ENCODE measurements at places on chromosomes 2 and 18. TPM values are rescaled to one million over a fixed set of nuclear protein-coding genes. Genes with fewer than 3 reads are reported as not detected.

Gene SLC9A4
- 0.06 TPM for total RNA-seq

Gene FOXI3
- total RNA-seq = not detected

Gene TUBB8B
- total RNA-seq = not detected

Gene AQP12B
- total RNA-seq = not detected

Gene C18orf54
- total RNA-seq = 8.0 TPM

Gene USP40
- total RNA-seq = 13.9 TPM

Gene CHST10
- 6.4 TPM for total RNA-seq

Gene PAIP2B
- total RNA-seq = 4.2 TPM

Gene CASP10
- 46.1 TPM for total RNA-seq

GRCh38 chr2:221529177-221529942 is 42.7 kb downstream of the EPHA4 start:
- no peaks in the 10 kb centered on the region for H3K4me1 ChIP-seq
- no peaks in the 10 kb centered on the region for H3K36me3 ChIP-seq
- peaks cover 8% of the 10 kb centered on the region for H3K27me3 ChIP-seq
- DNase-seq = no peak
- H3K27ac ChIP-seq = peak overlapping the region; percentile 5

- no peak for DNase-seq
- H3K27ac ChIP-seq = no peak overlapping the region
- H3K36me3 ChIP-seq = peaks cover 11% of the 10 kb centered on the region
- no peak overlapping the region for H3K4me3 ChIP-seq
- peaks cover 17% of the 10 kb centered on the region for H3K4me1 ChIP-seq
Observed at GRCh38 chr2:134393075-134393461, 139.2 kb downstream of the MGAT5 start.

- peak overlapping the region; percentile 64 for H3K27ac ChIP-seq
- H3K4me1 ChIP-seq = peaks cover 44% of the 10 kb centered on the region
- H3K36me3 ChIP-seq = peaks cover 22% of the 10 kb centered on the region
- peak; percentile 75 for DNase-seq
Observed at GRCh38 chr18:35580701-35581539, 620 bp upstream of the GALNT1 start.

- DNase-seq = no peak
- peaks cover 4% of the 10 kb centered on the region for H3K36me3 ChIP-seq
- no peaks in the 10 kb centered on the region for H3K27me3 ChIP-seq
- H3K4me3 ChIP-seq = no peak overlapping the region
Observed at GRCh38 chr2:72619626-72620025, 206.2 kb downstream of the EXOC6B start.

DNA sequence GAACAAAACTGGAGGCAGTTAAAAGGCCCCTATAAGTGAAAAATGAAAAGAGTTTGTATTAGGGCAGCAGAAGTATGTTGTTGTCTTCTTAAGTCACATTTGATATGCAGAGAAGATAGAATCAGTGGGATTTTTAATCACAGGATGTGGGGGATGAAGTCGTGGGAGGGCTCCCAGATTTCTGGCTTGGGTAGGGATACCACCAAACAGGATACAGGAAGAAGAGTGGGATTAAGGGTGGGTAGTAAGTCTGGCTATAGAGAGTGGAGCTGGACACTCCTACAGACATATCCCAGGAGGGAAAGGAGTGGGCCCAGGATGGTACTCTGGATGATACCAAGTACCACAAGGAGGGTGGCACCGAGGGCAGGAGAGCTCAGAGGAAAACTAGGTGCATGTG is 99.3 kb downstream of the GAREM1 start:
- no peak overlapping the region for H3K27ac ChIP-seq
- no peaks in the 10 kb centered on the region for H3K4me1 ChIP-seq
- no peak for DNase-seq
- H3K27me3 ChIP-seq = peaks cover 2% of the 10 kb centered on the region
- no peak overlapping the region for H3K4me3 ChIP-seq

DNA sequence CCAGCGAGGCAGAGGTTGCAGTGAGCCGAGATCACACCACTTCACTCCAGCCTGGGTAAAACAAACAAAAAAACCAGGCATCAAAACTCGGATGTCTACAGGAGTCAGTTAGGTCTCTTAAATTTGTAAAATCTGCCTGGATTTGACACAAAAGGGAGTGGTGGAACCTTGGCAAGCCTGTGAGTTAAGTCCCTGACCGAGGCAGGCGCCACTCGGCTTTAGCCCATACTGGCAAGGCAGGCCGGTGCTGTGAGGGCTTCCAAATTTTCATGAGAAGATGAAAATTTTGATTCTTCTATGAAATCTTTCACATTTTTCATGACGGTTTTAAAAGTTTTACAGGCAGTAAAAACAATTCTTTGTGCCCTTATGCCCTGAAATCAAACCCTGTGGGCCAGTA is 165.8 kb downstream of the FMNL2 start:
- H3K27me3 ChIP-seq = peaks cover 3% of the 10 kb centered on the region
- no peak overlapping the region for H3K27ac ChIP-seq
- no peaks in the 10 kb centered on the region for H3K36me3 ChIP-seq
- no peak for DNase-seq

- no peak overlapping the region for H3K27ac ChIP-seq
- H3K4me1 ChIP-seq = peaks cover 1% of the 10 kb centered on the region
- DNase-seq = no peak
Observed at GRCh38 chr2:70837980-70838925, 2.6 kb upstream of the CD207 start.

DNA sequence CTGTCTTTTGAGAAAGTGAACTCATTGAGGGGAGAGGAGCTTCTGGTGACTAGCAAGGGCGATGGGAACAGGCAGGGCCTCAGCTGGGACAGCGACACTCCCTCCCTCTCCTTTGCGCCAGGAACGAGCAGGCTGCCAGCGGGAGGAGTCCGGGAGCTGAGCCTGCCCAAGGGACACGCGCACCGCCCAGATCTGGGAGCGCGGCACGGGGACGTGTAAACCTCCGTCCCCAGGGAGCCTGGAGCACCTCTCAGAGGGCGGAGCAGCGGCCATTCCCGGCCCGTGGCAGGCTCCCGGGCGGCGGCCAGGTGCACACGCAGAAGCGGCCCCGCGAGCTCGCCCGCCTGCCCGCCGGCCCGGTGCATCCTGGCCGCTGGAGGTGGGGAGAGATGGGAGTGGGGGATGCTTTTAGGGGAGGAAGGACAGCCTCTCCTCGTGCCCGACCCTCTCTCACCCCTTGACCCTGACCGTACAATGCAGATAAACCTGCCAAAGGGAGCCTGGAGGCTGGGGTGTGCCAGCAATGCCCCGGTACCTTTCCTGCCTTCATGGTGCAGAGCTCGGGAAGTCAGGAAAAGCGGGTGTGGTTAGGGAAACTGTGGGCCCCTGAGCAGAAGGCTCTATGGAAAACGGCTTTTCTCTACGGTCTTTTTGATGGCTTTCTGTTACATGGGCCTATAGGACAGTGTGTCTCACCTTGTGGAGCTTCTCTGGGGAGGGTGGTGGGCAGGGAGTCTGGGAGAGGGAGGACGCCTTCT is 2.2 kb downstream of the AQP4 start:
- H3K27ac ChIP-seq = no peak overlapping the region
- H3K27me3 ChIP-seq = peaks cover 11% of the 10 kb centered on the region
- no peaks in the 10 kb centered on the region for H3K4me1 ChIP-seq

- H3K4me1 ChIP-seq = peaks cover 5% of the 10 kb centered on the region
- DNase-seq = no peak
Observed at GRCh38 chr2:232447638-232448303, 8.2 kb upstream of the ALPI start.

GRCh38 chr2:162062559-162062958 is 11.5 kb downstream of the DPP4 start:
- DNase-seq = no peak
- H3K4me3 ChIP-seq = peak overlapping the region; percentile 76
- H3K27ac ChIP-seq = peak overlapping the region; percentile 83
- H3K4me1 ChIP-seq = peaks cover 77% of the 10 kb centered on the region
- peaks cover 66% of the 10 kb centered on the region for H3K36me3 ChIP-seq

DNA sequence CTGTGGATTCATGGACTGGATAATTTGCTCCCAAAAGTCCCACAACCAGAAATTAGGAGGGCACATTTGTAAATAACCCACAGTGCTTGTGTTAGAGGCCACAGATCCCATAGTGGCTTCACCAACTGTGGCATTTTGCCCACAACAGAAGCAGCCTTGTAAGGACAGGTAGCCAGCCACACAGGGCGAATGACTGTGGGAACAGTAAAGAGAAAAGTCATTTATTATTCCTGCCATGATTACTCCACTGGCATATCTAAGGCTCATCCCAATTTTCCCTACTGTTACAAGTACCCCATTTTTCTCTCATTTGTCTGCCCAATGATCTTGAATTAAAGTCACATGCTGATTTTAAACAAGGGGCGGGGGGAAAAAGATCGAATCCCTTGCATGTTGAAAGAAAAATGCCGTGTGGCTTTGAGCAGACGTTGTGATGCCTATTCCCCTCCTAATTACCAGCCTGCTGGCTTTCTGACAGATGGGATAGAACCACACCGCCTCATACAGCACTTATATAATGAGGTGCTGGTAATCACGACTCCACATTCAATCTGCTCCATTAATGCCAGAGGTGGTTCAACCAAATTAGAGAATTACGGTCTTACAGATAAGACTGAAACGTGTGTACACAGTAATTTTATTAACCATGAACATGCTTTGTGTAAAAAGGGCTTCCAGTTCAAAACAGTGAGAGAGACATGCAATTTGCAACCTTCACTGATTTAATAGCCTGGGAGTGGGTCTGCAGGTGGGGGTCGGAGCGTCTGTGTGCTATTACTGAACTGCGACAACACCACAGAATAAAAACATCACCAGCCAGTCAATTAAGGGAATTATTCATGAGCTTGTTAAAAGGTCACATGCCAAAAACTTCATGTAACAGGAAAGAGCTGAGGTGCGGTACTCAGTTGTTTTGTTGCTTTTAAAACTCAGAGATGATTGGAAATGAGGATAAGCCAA is 196.0 kb downstream of the TMEM163 start:
- peaks cover 7% of the 10 kb centered on the region for H3K27me3 ChIP-seq
- no peaks in the 10 kb centered on the region for H3K4me1 ChIP-seq
- no peak for DNase-seq
- H3K27ac ChIP-seq = no peak overlapping the region

DNA sequence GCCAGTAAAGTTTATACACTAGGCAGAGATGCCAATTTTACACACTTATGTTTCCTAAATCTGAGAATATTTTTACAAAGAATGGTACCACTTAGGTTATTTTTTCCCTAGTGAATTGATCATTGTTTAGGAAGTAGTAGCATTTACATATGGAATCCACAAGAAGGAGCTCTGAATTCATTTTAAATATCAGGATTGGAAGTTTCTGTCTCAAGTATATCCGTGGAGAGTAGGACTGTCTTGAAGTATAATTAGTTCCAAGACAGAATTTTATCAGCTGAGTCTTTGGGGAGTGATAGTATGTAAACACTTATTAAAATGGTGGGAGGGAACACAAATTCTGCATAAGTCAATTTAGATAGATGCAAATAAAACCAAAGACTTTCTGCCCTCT is 82.3 kb upstream of the FAM98A start:
- H3K4me1 ChIP-seq = no peaks in the 10 kb centered on the region
- H3K4me3 ChIP-seq = no peak overlapping the region
- H3K27me3 ChIP-seq = peaks cover 5% of the 10 kb centered on the region
- no peak overlapping the region for H3K27ac ChIP-seq

DNA sequence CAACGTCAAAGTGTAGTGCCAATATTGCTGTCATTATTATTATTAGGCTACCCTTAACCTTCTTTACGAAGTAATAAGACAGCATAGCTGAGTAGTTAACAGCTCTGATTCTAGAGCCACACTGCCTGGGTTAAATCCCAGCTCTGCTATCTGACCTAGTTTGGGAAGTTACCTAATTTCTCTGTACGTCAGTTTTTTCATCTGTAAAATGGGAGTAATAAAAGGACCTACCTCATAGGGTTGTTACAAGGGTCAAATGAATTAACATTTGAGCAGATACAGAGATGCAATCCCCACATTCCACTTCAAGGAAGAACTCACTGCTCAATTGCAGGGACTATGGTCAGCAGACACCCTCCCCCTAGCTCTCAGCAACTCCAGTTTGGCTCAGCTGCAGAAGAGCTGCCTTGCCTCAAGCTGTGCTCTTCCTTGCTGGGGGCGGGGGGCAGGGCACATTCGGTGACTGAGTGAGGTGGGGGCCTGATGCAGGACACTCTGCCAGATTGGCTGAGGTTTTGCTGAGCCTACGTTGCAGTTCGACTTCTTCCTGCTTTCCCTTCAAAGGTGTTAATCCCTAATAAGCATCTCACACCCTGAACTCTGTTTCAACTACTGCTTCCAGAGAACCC is 11.0 kb upstream of the LGALSL start:
- no peaks in the 10 kb centered on the region for H3K4me1 ChIP-seq
- no peak overlapping the region for H3K27ac ChIP-seq
- H3K36me3 ChIP-seq = no peaks in the 10 kb centered on the region

GRCh38 chr2:36193680-36194079 is 161.9 kb upstream of the CRIM1 start:
- H3K36me3 ChIP-seq = no peaks in the 10 kb centered on the region
- no peak for DNase-seq
- no peak overlapping the region for H3K27ac ChIP-seq
- no peak overlapping the region for H3K4me3 ChIP-seq
- no peaks in the 10 kb centered on the region for H3K4me1 ChIP-seq

GRCh38 chr2:162908567-162908966 is 70.0 kb upstream of the KCNH7 start:
- no peaks in the 10 kb centered on the region for H3K36me3 ChIP-seq
- no peaks in the 10 kb centered on the region for H3K27me3 ChIP-seq

DNA sequence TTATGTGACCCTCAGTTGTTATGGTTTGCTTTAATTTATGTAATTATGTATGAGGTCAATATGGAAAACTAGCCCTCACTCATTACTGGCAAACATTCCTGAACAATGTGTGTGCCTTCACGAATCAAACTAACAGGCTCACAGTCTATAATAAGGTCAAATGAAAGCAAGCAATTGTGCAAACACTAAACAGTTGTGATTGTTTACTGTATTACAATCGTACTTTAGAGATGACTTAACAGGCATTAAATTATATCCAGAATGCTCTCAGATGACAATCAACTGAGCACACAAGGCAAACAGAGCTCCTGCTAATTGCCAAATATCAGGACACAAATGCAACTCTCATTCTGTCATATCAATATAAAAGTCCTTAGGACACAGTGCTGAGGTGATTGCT is 29.5 kb downstream of the COL5A2 start:
- H3K27me3 ChIP-seq = no peaks in the 10 kb centered on the region
- DNase-seq = no peak
- H3K27ac ChIP-seq = no peak overlapping the region
- H3K4me1 ChIP-seq = no peaks in the 10 kb centered on the region

DNA sequence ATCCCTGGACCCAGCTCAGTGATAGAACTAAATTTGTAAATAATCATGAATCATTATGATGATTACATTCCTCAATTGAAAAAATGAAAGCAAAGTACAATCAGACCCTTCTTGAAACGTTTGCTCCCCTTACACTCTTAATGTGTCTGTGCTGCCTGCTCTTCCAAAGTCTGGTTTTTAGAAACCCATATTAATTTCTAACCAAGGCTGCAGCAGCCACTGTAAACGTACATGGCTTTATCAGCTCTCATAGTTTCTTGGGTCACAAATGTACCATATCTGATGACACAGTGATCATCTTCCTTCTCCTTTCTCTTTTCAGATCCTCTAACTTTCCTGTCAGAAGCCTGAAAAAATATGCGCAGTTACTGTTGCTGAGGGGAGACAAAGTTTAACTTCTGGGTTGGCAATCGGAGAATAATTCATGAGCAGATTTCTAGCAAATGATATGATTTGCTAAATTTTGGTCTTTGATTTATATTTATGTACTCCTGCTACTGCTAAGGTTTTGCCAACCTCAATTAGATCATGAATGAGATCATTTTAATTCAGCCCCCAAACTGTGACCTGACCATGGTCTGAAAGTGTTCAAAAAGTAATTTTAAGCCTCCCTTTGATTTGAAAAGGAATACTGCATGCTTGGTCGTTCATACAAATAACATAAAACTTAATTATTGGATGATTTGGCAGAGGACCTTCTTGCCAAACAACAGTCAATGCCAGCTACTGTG is 12.3 kb downstream of the ZEB2 start:
- H3K4me1 ChIP-seq = peaks cover 9% of the 10 kb centered on the region
- DNase-seq = no peak
- H3K36me3 ChIP-seq = peaks cover 1% of the 10 kb centered on the region
- H3K27ac ChIP-seq = no peak overlapping the region
- peaks cover 27% of the 10 kb centered on the region for H3K27me3 ChIP-seq
- no peak overlapping the region for H3K4me3 ChIP-seq
